T follicular helper cell (primary cell): ENCODE measurements at places on chromosomes 12 and 14.

GRCh38 chr14:98954349-98955000, 317.5 kb downstream of the BCL11B start:
- no peak for DNase-seq

DNA sequence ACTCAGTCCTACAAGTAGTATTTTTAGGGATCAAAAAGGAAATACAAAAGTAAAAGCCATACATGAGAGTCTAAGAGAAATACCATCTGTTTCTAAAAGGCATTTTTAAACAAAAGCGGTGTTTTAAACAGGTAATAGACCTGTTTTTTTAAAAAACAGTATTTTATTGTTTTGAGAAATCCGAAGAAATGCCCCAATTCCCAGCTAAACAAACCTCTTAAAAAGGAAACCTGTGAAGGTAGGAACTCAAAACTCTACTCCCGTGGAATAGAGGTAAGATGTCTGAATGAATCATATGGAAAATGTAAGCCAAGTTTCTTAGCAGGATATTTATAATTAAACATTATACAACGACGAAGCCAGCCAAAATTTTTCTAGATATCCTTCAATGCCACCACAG, 2.0 kb downstream of the PPP1R13B start:
- no peak for DNase-seq

- no peak for DNase-seq
These were observed 46.1 kb downstream of the BEGAIN start for GRCh38 chr14:100540926-100541620.

- DNase-seq: peak; percentile 4
These were observed 218.8 kb upstream of the BMP4 start for GRCh38 chr14:54175298-54175942.
